ENCODE measurements at places on chromosomes 7 and 10.
A peak's percentile ranks its signal among the peaks of the same experiment; 100 is the strongest.

DNA sequence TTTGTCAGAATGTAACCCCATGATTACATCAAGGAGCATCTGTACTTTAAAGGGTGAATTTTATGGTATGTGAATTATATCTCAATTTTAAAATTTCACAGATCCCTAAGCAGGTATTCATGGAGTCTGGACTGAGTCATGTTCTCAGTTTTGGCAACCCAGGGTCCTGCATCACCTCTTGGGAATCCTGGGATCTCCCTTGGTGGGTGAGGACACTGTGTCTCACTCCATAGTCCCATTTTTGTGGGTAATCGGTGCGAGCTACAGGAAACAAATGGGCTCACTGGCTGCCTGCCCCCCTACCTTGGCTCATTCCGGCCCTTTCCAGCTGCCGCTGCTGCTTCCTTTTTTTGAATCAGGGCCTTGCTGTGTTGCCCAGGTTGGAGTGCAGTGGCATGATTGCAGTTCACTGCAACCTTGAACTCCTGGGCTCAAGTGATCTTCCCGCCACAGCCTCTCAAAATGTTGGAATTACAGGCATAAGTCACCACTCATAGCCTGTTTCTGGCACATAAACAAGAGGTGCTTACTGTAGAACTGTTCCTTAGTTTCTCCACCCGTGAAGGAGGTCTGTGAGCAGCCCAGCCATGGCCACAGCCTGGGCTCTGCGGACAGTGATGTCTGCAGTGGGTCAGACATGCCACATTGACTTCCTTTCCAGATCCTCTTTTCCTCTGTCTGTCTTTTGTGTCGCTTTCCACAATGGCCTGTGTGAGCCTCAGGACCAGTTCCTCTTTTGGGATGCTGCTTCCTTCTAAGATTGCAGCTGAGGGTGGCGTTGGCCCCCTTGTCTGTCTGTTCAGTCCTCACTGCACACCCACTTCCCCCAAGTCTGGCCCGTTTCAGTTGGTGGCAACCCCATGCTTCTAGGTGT lies 14.5 kb downstream of the PALD1 start:
- peak; percentile 45 for DNase-seq

GRCh38 chr7:114412548-114412947 lies 2.1 kb upstream of the FOXP2 start:
- no peak for DNase-seq

DNA sequence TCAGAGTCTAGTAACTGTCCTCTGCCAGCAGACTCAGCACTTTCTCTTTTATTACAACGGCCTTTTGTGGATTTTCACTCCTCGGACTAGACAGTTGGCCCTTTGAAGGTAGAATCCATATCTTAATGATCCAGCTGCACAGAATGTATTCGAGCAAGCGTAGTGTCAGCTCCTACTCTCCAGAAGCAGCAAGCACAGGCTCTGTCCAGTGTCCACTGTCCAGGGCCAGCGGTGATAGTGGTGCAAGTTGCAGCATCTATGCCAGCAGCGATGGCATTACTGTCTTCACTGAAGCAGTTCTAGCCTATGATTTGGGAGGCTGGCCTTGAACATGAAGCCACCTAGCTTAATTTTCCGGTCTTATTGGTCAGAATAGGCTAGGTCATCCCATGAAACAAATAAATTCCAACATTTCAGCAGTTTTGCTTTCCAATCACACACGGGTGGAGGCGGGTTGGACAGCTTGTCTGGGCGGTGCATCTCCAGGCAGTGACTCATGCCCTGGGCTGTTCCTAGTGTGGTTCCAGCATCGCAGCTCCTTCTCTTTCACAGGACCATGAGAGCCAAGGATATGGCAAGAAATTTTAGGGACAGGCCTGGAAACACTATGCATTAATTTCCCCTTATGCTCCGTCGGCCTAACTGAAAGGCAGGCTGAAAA lies 108.6 kb upstream of the KCNMA1 start:
- DNase-seq = no peak

DNA sequence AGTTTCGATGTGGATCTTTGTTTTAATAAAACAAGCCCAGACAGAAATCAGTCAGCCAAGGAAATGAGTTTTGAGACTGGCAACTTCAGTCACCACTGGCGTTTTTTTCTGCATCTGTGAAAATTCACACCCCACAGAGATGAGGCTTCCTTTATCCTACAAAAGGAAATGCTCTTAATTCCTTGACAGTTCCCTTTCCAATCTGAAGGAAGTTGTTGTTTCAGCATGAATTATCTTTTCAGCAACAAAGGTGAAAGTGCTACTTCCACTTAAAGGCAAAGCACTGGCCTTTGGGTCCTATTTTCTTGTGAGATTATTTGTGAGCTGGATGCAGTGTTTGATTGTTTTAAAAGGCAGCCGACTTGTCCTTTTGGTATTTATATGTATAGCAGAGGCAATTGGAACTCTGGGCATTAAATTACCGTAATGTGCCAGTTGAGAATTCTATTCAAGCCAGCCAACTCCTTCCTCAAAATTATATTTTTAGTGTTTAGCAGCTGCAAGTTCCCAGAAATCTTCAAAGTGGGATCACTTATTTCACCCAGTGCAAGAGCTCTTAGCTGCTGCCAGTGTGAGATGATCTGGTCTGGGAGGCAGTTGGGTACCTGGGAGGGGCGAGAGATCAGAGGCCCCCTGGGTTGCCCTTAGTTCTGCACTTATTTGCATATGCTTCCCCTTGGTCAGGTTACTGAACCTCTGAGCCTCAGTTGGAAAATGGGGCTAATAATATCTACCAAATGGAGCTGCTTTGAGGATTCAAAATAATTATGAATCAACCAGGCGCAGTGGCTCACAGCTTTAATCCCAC lies 427.1 kb downstream of the GALNT17 start:
- no peak for DNase-seq

GRCh38 chr7:45865594-45866410 lies 7.1 kb downstream of the CCDC201 start:
- DNase-seq = no peak

DNA sequence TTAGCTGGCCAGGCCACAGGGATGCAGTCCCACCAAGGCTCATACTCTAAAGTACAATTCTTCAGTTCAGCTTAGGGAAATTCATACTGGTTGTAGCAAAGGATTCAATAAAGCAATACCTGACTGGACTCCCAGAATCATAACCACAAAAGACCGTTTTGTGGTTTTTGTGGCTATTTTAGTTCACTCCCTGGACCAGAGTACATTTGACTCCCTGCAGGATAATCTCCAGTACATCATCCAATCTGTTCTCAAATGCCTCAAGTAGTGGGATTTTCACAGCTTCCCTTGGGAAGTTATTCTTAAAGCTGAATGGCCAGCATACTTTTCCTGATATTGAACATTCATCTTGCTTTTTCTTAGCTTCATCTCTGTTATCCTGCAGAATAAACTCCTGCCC lies 29.3 kb upstream of the YAE1 start:
- DNase-seq = no peak

DNA sequence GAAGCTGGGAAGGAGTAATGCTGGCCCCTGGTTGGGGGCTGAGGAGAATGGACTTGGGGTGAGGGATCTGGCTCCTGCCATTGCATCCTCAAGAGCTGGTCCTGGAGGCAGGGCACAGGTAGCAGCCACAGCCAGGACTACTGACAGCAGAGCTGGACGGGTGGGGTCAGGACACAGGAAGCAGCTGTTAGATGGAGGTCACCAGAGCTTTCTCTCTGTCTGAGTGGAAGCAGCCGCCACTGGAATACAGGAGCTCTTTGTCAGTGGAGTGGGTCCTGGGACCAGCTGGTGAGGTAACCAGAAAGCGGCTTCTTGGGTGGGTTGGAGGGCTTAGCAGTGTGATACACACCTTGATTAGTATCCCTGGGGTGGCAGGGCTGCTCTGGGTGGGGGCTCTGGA lies 58.1 kb upstream of the AQP1 start:
- no peak for DNase-seq

GRCh38 chr7:98671733-98672331 lies 54.7 kb downstream of the NPTX2 start:
- no peak for DNase-seq

DNA sequence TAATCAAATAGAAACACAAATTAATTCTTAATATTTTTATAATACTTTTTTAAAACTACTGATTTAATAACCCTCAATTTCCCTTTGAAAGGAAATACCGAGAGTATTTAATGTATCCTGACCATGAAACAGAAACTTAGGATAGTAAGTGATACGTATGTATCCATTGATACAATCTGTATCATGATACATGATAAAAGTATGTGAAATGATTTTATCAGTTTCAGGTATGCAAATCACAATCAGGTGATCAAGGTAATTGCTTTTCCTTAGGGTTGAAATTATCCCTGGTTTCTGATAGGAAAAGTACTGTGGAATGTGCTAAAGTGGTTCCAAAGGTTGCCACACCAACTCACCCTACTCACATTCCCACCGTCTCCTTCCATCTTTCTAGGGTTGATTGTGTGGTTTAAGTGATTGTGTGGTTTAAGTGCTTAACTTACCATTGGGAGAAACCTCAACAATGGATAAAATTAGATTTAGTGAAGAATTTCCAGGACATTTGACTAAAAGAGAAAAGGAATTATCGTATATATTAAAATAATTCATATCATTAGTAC lies 138.3 kb downstream of the LRRN3 start:
- no peak for DNase-seq

DNA sequence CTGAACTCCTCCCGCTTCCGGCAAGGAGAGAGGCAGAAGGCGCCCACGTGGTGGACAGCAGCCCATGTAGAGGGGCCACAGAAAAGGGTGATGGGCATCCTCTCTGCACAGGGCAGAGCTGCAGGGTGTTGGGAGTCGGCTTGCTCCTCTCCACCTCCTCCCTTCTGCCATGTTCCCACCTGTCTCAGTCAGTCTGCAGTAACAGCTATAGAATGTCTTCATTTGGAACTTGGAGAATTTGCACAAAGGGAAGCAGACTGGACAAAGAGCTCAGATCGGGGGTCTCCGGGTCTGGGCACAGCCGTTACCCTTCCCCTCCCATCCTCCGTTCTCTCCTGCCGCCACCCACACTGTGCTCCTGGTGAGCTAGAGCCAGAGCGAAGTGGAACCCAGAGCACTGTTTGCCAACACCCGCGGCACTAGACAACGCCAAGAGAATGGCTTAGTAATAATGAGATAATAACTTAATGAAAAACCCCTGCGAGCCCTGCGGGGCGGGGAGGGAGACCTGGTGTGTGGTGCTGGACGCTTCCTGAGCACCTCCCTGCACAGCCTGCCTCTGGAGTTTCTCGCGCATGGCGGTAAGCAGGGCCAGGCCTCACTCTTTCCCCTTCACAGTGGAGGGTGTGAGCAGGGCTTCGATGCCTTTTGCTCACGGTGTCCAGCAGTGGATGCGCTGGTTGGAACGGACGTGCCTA lies 254.7 kb downstream of the PAXIP1 start:
- DNase-seq = no peak

DNA sequence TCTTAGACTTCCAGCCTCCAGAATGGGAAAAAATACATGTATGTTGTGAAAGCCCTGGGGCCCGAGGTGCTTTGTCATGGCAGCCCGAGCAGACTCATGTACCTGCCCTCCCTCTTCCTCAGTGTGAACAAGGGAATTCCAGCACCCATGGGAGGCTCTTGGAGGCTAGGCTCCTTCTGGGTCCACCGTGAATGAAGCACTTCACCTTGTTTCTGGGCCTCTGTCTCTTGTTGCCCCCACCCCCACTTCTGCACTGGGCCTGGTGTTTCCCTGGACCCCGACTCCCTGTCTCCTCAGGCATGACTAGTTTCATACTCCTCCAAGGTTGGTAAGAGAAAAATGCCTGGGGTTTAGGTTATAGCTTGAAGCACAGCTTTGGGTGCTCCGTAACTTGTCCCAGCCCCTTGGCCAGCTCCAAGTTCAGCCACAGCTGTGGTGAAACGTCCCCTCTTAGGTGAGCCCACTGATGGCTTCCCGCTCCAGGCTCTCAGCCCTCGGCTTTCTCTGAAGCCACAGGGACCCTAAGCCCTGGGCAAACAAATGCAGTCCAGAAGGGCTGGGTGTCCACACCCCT lies 30.2 kb upstream of the ARHGAP22 start:
- no peak for DNase-seq

DNA sequence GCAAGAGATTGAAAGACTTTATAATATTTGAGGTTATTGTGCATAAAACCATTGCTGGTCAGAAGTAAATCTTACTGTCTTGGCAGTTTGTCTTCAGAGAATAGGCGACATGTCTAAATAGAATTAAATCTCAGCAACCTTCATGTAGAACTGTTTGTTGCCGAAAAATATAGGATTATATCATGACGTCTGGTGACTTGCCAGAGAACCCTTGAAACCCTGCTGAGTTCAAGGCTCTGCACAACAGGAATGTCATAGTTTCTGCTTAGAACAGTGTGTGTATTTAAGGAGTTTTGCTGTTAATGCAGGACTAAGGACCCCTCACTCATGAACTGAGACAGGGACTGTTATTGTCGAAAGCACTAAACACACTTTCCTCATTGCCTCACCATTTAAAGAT lies 206.4 kb upstream of the ETV1 start:
- no peak for DNase-seq

GRCh38 chr7:131173145-131173890 lies 154.4 kb upstream of the MKLN1 start:
- no peak for DNase-seq
